GM12864 (cell line): ENCODE measurements at places on chromosomes 7 and 10.

GRCh38 chr10:95660283-95660682, 3.8 kb upstream of the ALDH18A1 start:
- no peak for DNase-seq

GRCh38 chr7:45435131-45435530, 139.0 kb upstream of the ADCY1 start:
- DNase-seq: no peak

GRCh38 chr7:41808541-41808940, 105.7 kb upstream of the INHBA start:
- DNase-seq: no peak

- DNase-seq: no peak
Observed at GRCh38 chr10:11150879-11151415, 133.3 kb downstream of the CELF2 start.

- DNase-seq: no peak
Observed at GRCh38 chr10:1612908-1613307, 124.4 kb downstream of the ADARB2 start.

DNA sequence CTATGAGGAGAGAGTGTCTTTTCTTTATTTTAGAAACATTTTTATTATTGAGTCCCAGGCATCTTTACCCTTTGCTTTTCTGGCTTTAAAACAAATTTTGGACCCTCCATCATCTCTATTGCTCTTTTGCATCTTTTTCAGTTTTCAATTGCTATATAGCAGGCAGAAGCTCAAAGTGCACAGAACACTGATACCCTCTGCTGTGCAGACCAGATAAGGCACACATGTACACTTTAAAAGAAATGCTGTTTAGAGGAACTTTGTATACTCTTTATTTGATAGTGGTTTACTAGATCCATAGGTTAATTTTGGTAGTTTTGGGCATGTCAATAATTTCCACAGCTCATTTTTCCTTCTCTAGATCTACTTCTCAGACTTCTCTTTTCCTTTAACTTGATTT, 324.2 kb downstream of the SH2D4B start:
- no peak for DNase-seq

- no peak for DNase-seq
Observed at GRCh38 chr10:112951359-112952281, 1.6 kb downstream of the TCF7L2 start.

DNA sequence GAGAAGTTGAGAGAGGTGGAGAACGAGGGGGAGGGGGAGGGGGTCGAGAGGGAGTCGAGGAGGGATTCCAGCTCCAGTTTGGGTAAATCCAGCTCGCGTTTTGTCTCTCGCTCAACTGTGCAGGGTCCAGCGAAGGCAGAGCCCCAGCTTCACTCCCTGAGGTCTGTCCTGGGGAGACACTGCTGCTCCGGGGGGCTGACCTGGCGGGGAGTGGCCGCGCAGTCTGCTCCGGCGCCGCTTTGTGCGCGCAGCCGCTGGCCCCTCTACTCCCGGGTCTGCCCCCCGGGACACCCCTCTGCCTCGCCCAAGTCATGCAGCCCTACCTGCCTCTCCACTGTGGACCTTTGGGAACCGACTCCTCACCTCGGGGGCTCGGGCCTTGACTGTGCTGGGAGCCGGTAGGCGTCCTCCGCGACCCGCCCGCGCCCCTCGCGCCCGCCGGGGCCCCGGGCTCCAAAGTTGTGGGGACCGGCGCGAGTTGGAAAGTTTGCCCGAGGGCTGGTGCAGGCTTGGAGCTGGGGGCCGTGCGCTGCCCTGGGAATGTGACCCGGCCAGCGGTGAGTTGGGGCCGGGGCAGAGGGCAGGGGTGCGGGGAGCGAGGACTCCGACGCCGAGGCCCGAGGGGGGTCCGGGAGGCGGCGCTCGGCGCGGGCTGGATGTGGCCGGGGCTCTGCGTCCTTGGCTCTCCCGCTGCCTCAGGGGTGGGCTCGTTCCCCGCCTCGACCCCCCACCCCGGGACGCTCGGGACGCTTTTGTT, at the start of gene TET1:
Gene TET1 (plus strand): TSS at position 152 of the 757 bp plus-strand sequence. CDS start 12,002 bp downstream, outside the sequence.
- no peak for DNase-seq

GRCh38 chr7:138658889-138659288, 42.3 kb downstream of the SVOPL start:
- no peak for DNase-seq

DNA sequence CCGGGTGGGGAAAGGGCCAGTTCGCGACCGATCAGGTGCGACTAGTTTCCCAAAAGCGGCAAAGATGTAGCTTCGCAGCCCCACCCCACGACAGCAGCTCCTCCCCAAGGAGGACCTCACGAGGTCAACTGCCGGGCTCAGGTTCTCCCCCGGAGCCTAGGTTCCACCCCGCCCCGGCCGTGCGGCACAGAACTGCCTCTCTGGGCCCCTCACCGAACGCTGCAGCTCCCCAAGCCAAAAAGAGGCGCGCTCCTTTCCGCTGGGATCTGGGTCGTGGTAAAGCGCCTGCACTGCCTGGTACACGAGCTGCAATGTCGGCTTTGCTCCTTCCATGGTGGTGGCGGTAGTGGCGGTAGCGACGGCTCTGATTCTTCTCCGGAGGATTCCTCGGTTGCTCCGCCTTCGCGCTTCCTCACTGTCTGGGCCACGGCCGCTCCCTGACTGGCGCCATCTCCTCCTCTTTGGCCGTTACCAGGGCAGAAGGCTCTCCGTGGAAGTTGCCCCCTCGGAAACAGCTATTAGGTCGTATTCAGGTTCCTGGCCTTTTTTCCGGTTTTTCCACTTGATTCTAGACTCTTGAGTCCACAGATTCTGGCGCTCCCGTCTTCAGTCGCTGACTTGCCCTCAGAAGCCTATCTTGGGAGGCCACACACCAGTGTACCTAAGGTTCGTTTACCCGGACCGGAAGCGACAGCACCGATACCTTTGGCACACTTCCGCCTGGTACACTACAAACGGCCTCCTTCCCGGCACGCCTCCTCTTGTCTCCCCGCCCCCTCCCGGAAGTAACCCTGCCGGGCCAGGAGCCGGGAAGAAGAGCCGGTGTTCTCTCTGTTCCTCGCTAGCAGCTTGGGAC, at the start of gene TNPO3:
Gene TNPO3 (minus strand): TSS at position 674 of the 856 bp plus-strand sequence. CDS start 341 bp downstream, at position 333.
- peak; percentile 87 for DNase-seq

DNA sequence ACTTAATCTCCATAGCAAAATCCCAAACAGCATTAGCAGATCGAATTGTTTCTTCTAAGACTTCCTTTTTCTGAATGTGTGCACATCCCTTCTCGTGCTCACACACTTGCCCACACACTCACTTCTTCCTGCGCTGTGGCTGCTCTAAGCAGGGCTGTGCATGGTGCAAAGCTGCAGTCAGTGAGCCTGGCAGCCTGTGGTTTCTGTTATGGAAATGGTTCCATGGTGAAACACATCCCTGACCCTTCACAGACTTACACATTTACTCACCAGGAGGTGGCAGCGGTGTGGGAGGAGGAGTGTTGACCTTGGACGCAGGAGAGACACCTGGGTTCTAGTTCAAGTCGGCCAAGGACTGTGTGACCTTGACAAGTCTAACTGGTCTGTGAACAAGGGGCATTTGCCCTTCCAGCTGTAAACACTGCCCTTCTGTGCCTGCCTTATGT, 24.9 kb downstream of the MTURN start:
- no peak for DNase-seq
